Stimulated activated CD4-positive, alpha-beta T cell treated with anti-CD3 and anti-CD28 coated beads, TNF-alpha, amount 100 ng/mL, for 24 hours (primary cell): ENCODE measurements at places on chromosomes 6 and 20.

- DNase-seq, result no peak
Measured at GRCh38 chr6:52186480-52186879, 305 bp downstream of the IL17A start.

GRCh38 chr6:108739496-108740330, 108.5 kb upstream of the ARMC2 start:
- DNase-seq, result no peak

DNA sequence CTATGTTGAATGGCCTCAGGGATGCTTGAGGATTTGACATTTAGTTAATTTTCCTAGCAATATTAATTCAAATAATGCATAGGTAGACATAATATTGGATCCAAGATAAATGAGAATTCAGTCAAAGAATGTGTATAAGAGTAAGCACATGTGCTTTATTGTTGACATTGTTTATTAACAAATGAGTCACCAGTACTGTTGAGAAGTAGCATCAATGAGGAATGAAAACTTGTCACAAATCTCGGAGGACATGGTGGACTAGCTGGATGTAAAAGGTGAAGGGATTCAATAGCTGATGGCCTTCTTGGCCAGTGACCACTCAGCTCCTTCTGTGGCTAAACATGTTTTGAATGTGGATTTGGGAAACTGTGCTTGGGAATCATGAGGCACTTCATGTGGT, 1137.0 kb downstream of the HACE1 start:
- no peak for DNase-seq

DNA sequence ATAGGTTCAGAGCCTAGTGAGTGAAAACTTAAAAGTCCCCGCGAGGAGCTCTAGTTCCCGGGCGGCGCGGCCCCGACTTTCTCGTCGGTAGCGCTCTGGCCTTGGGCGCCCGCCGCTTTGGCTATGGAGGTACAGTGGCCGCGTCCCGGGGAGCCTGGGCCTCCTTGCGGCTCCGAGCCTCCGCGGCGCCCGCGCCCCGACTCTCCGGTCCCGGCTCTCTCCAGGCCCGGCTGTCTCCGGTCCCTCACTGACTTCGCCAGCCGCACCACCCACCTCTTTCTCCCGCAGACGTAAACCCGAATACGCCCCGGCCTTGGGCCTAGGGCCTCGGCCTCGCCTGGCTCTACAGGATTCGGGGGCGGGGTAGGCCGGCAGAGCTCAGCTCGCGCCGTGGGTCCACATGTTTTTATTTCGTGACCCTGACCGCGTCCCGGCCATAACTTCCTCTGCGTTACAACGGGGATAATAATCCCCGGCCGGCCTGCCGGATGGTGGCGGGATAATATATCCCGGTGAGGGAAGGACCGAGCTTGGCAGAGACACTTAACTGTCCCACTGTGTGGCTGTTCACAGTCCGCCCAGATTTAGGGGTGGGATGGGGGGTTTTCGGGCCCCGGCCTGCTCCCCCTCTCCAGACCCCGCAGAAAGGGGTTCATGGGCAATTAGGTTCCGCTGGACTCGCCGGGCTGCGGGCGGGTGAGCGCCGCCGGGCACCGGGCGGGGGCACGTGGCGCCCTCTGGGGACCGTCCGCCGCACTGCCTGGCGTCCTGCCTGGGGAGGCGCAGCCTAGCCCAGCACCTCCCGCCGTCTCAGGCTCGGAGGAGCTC, 10.0 kb upstream of the TBX18 start:
- no peak for DNase-seq

GRCh38 chr6:24228681-24229255, 102.8 kb downstream of the NRSN1 start:
- DNase-seq, result no peak

DNA sequence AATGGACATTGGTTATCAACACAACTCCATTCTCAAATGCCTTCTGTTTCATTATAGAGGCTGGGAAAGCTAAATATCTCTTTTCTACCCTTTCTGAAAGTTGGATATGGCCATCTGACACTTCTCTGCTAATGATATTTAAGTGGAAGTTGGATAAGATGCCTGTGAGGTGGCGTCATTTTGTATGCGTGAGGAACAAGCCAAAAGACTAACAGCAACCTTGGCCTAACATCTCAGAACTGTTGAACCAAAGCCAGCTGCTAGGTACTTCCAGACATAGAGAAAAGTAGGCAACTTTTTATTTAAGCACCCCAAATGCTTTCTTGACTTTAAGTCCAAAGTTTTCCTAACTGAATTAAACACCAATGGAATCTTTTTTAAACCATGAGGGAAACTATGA, 708.4 kb downstream of the CD109 start:
- DNase-seq, result no peak

DNA sequence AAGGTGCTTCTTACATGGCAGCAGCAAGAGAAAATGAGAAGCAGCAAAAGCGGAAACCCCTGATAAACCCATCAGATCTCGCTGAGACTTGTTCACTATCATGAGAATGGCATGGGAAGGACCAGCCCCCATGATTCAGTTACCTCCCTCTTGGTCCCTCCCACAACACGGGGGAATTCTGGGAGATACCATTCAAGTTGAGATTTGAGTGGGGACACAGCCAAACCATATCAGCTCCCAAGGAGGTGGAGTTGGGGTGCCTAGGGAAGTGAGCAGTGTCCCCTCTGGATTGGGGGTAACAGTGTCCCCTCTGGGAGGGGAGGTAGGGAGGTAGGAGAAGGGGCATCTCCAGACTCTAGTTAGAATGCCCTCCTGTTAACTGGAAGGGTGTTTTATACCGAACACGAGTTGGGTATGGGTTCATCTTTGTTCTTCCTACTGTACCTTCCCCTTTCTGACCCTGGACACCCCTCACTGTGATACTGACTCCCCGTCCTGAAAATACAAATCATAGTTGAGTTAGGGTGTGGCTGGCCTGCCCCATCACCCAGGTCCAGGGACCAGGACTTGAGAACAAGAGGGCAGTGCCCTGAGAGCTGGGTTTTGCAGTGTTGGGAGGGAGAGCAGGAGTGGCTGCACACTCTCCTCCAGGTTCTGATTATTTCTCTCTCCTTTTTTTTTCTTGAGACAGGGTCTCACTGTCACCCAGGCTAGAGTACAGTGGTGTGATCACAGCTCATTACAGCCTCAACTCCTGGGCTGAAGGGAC, 62.0 kb downstream of the EFCAB8 start:
- no peak for DNase-seq

DNA sequence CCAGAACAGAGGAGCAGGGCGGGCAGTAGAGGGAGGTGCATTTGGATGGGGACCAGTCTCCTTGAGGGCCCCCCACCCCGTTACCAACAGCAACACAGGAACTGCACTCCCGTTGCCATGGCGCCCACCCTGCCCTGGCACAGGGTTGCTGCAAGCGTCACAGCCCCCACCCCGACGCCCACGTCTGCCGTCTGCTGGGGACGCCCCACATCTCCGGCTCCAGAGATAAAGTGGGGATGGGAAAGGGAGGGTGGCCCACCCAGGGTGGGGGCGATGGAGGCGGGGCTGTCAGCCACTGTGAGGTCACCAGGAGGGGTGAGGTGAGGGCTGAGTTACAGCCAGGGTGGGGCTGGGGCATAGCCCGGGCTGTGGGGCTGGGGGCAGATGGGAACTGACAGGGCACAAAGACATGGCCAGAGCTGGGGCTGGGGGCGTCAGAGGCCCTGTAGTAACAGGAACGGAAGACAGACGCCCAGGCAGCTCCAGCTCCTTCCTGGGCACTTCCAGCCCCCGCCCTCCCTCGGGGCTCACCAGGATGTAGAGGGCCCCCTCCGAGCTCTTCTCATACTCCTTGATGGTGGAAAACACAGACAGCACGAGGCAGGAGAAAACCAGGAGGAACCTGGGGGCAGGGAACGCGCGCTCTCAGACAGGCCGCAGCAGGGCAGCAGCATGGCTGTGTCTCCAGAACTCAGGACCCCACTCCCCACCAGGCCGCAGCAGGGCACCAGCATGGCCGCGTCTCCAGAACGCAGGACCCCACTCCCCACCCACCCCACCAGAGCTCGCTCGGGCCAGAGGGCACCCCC, 26.0 kb downstream of the KCNQ2 start:
- no peak for DNase-seq

DNA sequence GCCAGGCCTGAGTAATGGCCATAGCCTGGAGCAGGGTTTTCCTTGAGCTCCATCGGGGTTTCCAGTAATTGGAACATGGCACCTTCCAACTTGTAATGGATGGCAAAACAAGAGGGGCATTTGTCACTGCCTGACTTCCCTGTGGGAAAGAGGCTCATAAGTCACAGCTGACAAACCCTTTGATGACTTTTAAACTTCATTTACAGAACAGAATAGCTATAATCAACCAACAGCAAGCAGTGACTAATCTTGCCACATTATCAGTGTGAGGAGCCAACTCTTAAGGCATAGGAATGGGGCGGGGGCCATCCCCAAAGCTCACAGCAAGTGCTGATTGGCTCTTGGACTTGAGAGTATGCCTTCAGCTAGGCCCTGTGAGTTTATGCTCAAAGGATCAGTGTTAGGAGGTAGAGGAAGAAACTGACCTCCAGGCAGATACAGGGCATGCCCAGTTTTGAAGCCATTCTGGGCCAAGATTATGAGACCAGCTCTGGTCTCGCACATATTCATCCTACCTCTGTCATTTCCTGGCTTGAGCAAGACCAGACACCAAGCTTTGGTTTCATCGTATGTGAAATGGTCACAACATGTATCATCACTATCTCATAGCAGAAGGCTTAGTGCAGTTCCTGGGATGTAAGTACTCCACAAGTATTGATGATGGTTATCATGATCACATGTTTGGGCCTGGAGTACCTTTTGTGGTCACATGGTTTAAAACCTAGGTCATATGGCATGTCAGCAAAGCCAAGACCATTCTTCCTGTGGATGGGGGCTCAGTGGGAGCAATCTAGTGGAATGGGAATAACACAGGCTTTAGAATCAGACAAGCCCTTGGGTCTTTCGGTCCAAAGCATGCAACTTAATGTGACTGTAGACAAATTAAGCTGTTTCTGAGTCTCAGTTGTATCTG, 49.2 kb downstream of the EIF2S2 start:
- no peak for DNase-seq

DNA sequence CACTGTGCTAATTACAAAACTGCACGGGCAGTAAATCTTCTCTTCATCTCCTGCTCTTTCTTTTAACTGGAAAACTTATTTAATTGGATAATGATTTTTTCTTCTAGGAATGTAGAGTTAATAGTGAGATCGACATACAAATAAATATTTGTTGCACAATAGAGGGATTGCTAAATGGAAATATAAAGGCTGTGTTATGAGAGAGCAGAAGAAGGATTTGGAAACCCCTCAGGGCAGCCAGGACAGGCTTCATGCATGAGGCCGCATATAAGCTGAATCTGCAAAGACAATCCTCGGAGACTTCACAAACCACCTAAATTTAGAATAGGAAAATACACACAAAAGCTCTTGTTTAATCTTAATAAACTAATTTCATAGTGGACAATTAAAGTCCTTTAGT, 2.9 kb upstream of the TAAR1 start:
- DNase-seq, result no peak

GRCh38 chr6:145561095-145562072, 173.9 kb downstream of the EPM2A start:
- DNase-seq, result no peak

DNA sequence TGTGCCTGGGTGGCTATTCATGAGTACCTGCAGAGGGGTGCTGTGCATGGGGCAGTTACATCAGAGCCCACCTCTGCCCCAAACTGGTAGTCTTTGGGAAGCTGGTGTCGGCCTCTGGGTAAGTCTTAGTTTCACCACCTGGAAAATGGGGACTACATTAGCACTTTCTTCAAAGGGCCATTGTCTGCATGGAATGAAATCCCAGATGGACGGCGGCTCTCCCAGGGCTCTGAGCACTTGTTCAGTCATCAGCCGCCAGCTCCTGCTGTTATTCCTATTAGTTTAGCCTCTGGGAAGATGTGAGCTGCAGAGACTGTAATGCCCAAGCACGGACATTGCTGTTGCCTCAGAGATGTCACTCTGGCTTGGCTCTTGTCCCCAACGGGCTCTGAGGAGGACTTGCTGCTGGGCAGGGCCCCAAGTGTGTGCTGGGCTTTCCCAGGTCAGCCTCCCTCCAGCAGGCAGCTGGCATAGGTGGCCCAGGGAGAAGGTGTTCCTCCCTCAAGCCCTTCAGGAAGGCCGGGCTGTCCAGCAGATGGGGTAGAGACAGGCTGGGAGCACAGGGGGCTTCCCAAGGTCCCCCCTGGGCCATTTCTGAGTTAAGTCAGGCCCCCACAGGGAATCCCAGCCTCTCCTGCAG, 268.3 kb downstream of the TFAP2C start:
- no peak for DNase-seq
